DMS79 treated with DMSO at 0.1 percent for 48 hours (cell line): ENCODE measurements at places on chromosomes 7 and 10.

DNA sequence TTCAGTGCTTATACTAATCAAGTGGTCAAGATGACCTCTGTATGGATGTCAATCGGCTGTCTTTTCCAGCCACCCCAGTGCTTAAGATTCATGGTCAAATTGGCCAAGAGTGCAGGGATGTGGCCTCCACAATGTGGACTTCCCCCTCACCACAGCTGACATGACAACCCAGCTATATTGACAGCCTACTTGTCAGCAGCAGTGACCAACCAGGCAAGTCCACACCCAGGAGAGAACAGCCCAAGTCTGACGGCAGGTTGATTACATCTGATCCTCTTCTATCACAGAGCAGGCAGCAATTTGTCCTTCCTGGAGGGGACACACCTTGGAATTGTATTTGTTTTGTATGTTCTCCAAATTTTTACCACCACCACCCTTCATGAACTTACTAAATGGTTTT, 8.2 kb upstream of the ERVW-1 start:
- no peak for DNase-seq

- no peak for DNase-seq
These were observed 77.1 kb downstream of the HIPK2 start for GRCh38 chr7:139700505-139701235.

DNA sequence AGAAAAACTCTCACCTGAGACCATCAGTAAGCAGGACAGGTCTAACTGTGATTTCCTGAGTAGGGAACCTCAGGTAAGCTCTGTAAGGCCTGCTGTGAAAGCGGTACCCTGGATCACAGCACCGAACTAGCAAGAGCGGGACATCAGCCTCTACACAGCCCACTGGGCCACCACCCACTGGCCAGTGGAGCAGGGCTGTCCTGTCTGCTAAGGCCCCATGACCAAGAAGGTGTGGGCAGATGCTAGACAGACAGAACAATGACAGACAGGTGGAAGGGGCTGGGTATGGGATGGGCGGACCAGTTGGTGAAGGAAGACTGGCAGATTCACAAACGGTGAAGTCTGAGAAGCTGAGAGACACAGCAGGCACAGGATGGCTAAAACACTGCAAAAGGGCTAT, 79.4 kb upstream of the DDC start:
- DNase-seq, result no peak

- no peak for DNase-seq
These were observed 28.8 kb upstream of the NMT2 start for GRCh38 chr10:15197276-15197675.

DNA sequence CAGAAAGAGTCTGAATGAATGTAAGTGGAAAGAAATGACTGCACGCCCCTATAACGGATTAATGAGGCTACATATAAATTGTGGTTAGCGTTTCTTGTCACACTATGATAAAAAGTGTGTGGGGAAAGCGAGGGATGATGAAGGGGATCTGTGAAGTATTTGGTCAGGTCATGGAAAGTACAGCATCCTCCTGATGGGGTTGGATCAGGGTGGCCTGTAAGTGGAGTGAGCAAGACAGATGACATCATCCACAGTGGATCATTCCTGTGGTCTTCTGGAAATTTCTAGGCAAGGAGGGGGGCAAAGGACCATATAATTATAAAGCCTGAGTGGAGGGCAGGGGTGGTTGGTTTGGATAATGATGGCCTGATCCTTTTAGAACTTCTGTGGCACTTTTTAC, 606.0 kb downstream of the INHBA start:
- DNase-seq, result no peak

- no peak for DNase-seq
These were observed 64.4 kb upstream of the PDGFA start for GRCh38 chr7:584122-584465.

DNA sequence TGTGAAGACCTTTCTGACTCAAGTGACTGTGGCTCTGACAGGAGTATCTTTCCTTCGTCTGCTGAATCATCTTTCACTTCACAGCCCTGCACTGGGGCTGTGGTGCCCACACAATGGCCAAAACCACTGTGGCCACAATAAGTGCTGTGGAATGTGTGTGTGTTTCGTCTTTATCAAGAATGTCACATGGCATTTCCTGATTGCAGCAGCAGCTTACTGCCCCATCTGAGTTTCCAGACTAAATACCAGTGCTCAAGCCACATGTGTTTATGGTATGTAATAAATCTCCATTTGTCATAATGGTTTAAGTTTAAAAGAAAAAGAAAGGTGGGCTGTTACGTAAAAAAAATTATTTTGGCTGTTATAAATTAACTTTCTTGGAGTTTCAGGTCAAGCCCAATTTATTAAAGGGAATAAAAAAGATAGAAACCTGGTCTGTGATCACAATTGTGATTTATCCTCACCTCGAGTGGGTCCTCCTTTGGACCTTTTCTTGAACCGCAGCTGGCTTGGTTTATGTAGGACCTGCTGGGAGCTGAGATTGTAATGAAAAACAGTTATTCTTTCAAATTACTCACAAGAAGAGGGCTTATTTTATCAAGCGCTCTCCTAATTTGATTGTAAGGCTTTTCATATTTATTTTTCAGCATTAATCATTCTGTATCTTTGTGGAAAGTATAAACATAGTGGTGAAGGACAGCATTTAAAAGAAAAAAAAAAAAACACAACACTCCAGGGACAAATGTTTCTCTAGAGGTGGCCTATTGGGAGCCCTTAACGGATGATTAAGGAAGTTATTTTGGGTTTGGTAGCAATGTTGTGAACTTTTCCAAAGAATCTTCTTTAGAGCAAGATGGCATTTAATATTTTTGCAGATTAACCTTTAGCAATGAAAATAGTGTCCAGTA, 116.2 kb downstream of the LRMDA start:
- DNase-seq, result no peak
